ENCODE measurements at places on chromosomes 7 and 10.

GRCh38 chr10:27912231-27912630 is 86.6 kb downstream of the ODAD2 start:
- no peak for DNase-seq

DNA sequence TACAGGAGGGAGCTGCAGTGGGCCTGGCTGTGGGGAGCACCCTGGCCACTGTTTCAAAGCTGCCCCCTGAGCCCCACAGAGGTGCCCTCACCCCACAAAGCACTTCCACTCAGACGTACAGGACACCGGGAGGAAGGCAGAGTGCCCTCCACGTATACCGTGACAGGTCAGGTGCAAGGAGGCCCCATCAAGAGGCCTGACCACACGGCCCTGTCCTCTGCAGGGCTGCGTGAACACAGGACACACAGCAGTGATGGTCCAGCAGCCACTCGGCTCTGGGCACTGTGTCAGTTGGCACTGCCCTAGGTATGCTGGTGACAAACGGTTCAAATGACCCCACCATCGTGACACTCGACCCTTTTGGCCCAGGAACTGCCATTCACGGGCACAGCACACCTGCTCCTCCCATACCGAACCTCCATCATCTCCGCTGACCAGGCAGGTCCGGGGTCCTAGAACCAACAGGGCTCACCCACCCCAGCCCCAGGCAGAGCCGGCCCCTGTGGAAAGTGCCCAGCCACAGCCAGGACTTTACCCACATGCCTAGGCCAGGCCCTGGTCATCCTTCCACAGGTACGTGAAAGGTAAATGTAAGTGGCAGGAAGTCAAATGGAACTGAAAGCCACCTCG is 560.9 kb downstream of the PTPRN2 start:
- DNase-seq, result no peak

GRCh38 chr10:103835096-103836050 is 20.0 kb downstream of the SH3PXD2A start:
- no peak for DNase-seq

- no peak for DNase-seq
Observed at GRCh38 chr10:132753596-132753995, 32.4 kb downstream of the NKX6-2 start.

GRCh38 chr7:139718141-139718540 is 59.7 kb downstream of the HIPK2 start:
- no peak for DNase-seq

Data from germinal center (tissue), 1 donor.